Right renal cortex interstitium (tissue), 3 donors: ENCODE measurements at places on chromosomes 7 and 10. TPM values are rescaled to one million over a fixed set of nuclear protein-coding genes. Genes with fewer than 3 reads are reported as not detected.

LIPM gene
- polyA plus RNA-seq: not detected

DEPP1 gene
- 5.9 TPM for polyA plus RNA-seq

GDF2 gene
- polyA plus RNA-seq: not detected

TMEM178B gene
- 0.32 TPM for polyA plus RNA-seq

TMEM213 gene
- polyA plus RNA-seq: 44.4 TPM

MAGI2 gene
- polyA plus RNA-seq: 36.4 TPM

DNA sequence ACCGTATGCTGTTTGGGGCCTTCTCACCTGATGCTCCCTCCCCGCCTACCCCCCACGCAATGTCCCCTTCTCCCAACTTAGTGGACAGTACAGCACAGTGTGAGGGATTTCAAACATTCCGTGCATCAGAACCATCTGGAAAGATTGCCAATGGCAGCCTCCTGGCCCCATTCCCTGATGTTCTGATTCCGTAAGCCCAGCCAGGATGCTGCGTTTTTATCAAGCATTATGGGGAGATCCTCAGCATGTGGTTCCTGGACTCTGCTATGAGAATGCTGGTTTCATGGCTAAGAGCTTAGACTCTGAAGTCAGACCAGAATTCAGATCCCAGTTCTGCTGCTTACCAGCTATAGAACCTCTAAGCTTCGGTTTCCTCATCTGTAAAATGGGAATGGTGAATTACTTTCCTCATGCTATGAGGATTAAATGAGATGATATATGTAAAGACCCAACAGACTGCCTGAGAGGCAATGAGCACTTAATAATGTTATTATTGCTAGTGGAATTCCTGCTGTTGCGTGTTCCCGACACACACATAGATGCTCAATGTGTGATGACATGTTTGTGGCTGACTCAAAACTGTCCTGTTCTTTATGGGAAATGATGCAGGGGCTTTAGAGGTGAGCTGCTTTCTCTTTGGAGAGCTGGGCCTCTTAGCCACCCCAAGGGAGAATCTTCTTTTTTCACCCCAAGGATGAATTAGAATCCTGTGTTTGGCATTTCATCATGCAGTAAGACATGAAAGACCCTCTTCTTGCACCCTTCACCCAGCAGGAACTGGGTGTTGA is 60.8 kb upstream of the SMNDC1 start:
- DNase-seq: no peak

- no peak for DNase-seq
These were observed 70.3 kb downstream of the CYTH3 start for GRCh38 chr7:6202117-6202516.

DNA sequence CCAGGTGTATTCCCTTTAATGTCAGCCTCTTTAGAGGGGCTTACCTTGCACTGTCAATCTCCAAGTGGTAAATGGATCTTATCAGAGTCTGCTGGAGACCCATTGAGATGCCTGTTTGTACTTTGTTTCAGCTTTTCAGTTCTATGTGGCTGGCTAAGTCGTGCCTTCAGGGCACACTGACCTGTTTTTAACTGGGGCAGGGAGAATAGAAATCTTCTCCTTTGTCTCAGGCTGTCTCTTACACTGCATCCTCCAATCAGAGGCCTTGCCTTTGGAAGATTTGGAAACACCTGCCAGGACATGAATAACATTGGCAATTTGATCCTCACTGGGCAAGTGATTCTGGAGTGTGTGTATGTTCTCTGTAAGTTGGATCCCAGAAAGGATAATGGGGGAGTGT is 65.0 kb downstream of the POU6F2 start:
- DNase-seq: no peak
